Naive thymus-derived CD8-positive, alpha-beta T cell (primary cell): ENCODE measurements at places on chromosomes 16 and 17. TPM values are rescaled to one million over a fixed set of nuclear protein-coding genes. Genes with fewer than 3 reads are reported as not detected.

GRCh38 chr17:56982312-56982711 is 4.4 kb downstream of the SCPEP1 start:
- no peaks in the 10 kb centered on the region for H3K27me3 ChIP-seq
- no peak overlapping the region for H3K4me3 ChIP-seq
- no peak overlapping the region for H3K27ac ChIP-seq
- peaks cover 18% of the 10 kb centered on the region for H3K4me1 ChIP-seq
- H3K36me3 ChIP-seq: peaks cover 40% of the 10 kb centered on the region

XAF1 gene
- total RNA-seq: 41.3 TPM

DNA sequence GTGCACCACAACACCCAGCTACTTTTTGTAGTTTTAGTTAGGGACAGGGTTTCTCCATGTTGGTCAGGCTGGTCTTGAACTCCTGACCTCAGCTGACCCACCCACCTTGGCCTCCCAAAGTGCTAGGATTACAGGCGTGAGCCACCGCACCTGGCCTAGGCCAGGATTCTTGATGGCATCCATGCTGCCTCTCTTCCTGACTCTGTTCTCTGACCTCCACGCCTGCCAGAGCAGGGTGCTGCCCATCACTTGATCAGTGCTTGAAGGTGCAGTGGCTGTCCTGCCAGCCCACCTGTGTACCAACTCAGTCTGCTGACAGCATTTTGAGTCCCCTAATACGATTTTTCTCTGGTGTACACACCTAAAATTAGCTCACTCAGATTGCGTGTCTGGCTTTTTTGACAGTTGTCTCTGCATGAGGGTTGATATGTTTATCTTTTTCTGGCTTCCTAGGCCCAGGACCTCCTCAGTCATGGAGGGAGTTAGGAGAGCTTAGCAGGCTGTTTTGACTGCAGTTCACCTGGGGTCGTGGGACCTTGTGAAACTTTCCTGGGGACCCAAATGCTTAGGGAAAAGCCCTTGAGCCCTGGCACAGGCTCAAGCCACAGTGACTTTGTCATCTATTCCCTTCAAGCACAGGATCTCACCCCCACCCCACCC is 5.9 kb downstream of the HAS3 start:
- DNase-seq: no peak
- H3K36me3 ChIP-seq: no peaks in the 10 kb centered on the region
- peaks cover 2% of the 10 kb centered on the region for H3K27me3 ChIP-seq
- H3K27ac ChIP-seq: no peak overlapping the region

KIF18B gene
- total RNA-seq: not detected

DNA sequence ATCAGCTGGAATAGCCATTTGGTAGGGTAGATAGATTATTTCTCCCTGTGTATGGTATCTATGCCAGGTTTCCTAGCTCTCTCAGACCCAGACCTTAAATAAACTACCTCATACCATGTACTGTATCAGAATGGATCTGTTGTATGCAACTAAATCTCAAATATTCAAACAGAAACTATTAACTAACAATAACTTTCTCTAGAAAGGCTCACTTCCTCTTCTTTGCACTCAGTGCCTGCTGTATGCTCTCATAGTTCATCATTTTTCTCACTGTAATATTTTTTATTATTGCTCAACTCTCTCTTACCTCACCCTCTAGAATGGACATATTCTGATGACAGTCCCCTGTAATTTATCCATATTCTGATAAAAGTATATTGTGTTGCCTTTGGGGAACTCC is 182.4 kb downstream of the TOX3 start:
- no peaks in the 10 kb centered on the region for H3K36me3 ChIP-seq
- H3K4me3 ChIP-seq: no peak overlapping the region
- no peak for DNase-seq
- no peaks in the 10 kb centered on the region for H3K27me3 ChIP-seq
- H3K4me1 ChIP-seq: no peaks in the 10 kb centered on the region

DNA sequence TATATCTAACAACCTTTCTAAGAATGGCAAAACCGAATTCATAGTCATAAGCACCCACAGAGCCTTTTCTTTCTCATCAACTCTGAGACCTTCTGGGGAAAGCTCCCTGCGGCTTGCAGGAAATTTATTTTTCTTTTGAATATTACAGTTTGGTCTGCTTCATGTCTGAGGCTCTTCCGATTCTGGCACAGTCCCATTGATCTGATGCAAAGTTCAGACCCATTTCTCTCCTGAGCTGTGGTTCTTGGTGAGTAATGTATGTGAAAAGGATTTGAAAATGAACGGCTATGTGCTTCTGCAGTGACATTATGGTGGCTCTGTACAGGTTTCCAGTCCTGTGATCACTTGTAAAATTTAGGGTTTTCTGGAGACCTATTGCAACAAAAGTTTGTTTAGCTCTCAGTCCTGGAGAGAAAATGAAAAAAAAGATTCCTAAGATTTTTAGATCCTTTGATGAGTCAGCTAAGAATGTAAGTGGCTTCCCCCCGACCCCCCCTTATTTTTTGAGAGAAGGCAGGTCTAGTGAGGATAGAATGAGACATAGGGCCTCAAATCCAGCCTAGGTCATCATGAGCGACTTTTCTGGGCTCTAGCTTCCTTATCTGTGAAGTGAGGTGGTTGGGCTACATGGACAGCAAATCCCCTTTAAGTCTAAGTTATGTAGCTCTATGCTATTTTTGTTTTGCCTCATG is 4.6 kb downstream of the GAN start:
- no peak for DNase-seq
- no peak overlapping the region for H3K4me3 ChIP-seq
- H3K27ac ChIP-seq: no peak overlapping the region
- H3K36me3 ChIP-seq: peaks cover 2% of the 10 kb centered on the region
- no peaks in the 10 kb centered on the region for H3K27me3 ChIP-seq
- peaks cover 59% of the 10 kb centered on the region for H3K4me1 ChIP-seq

DNA sequence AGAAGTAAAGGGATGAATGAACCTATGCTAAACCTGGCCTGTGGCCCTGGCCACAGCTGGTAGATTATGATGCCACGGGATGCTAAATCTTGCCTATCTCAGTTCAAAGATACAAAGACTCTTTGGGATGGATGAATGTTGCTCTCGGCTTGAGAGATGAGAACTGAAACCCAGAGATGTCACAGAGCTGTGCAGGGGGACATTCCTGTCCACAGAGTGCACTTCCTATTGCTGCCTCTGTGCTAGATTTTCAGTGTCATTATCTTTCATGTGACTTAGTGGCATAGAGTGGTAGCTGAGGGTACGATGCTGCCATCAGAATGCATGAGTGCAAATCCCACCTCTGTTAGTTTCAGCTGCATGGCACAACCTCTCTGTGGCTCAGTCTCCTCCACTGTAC is 2.3 kb upstream of the MT1M start:
- no peak overlapping the region for H3K4me3 ChIP-seq
- no peak overlapping the region for H3K27ac ChIP-seq
- H3K27me3 ChIP-seq: peaks cover 27% of the 10 kb centered on the region
- no peak for DNase-seq
- peaks cover 18% of the 10 kb centered on the region for H3K4me1 ChIP-seq

GRCh38 chr16:60755907-60756306 is 1280.3 kb downstream of the CDH8 start:
- H3K4me3 ChIP-seq: no peak overlapping the region
- H3K27ac ChIP-seq: no peak overlapping the region
- H3K36me3 ChIP-seq: no peaks in the 10 kb centered on the region
- H3K4me1 ChIP-seq: no peaks in the 10 kb centered on the region
- H3K27me3 ChIP-seq: no peaks in the 10 kb centered on the region

CNGB1 gene
- not detected for total RNA-seq

CORO1A gene
- total RNA-seq: 897 TPM

DNA sequence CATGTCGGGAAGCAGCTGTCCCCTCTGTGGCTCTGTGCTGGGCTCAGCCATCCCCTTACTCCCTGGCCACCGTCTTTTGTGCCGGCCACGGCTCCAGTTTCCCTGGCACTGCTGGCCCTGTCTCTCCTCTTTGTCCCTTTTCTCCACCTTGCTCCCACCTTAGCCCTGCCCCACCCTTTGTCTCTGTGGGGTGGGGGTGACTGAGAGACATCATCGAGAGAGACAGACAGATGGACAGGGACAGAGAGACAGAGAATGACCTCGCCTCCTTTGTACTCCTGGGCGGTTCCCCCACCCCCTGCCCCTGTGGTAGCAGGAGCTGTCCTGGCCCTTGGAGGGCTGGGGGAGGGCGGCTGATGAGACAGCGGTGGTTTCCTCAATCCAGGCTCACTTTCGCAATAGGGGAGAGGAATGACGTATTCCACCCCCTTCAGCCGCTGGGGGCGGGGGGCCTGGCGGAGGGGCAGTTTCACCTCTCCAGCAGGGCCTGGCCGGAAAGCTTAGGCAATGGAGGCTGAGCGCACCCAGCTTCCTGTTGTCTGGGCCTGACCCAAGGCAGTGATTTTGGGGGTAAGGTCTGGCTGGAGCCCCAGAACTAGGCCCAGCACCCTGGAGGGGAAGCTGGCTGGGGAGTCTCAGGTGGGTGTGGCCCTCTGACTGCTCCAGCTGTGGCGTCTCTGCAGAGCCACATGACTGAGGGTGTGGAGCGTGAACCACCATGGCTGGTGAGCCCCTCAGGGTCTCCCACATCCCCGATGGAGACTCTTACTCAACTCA is 7.3 kb downstream of the FMNL1 start:
- peak overlapping the region; percentile 100 for H3K27ac ChIP-seq
- H3K4me3 ChIP-seq: peak overlapping the region; percentile 100
- H3K36me3 ChIP-seq: peaks cover 3% of the 10 kb centered on the region
- H3K27me3 ChIP-seq: no peaks in the 10 kb centered on the region
- peaks cover 98% of the 10 kb centered on the region for H3K4me1 ChIP-seq
- peak; percentile 79 for DNase-seq

DNA sequence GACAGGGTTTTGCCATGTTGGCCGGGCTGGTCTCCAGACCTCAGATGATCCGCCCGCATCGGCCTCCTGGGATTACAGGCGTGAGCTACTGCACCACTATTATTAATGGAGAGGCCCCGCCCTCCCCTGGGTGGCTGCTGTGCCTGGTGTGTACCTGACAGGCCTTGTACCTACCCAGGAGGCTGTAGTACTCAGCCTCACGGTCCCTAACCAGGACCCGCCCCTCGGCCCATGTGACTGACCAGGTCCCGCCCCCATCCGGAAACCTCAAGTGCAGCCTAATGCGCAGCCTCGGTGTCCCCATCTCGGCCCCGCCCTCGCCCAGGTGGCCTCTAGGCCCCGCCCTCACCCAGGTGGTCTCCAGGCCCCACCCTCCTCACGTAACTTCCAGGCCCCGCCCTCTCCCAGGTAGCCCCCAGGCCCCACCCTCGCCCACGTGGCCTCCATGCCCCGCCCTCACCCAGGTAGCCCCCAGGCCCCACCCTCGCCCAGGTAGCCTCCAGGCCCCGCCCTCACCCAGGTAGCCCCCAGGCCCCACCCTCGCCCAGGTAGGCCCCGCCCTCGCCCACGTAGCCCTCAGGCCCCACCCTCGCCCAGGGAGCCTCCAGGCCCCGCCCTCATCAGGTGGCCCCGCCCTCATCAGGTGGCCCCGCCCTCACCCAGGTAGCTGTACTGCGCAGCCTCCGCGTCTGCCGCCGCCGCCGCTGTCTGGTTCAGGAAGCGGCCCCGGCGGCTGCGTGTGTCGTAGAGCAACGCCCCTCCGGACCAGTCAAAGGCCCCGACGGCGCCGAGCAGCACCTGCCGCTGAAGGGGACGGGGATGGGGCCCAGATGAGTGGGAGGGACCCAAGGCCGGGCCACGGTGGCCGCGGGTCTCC is 31.0 kb downstream of the HASPIN start:
- H3K27ac ChIP-seq: peak overlapping the region; percentile 56
- peaks cover 2% of the 10 kb centered on the region for H3K36me3 ChIP-seq
- H3K27me3 ChIP-seq: no peaks in the 10 kb centered on the region
- H3K4me3 ChIP-seq: no peak overlapping the region

DNA sequence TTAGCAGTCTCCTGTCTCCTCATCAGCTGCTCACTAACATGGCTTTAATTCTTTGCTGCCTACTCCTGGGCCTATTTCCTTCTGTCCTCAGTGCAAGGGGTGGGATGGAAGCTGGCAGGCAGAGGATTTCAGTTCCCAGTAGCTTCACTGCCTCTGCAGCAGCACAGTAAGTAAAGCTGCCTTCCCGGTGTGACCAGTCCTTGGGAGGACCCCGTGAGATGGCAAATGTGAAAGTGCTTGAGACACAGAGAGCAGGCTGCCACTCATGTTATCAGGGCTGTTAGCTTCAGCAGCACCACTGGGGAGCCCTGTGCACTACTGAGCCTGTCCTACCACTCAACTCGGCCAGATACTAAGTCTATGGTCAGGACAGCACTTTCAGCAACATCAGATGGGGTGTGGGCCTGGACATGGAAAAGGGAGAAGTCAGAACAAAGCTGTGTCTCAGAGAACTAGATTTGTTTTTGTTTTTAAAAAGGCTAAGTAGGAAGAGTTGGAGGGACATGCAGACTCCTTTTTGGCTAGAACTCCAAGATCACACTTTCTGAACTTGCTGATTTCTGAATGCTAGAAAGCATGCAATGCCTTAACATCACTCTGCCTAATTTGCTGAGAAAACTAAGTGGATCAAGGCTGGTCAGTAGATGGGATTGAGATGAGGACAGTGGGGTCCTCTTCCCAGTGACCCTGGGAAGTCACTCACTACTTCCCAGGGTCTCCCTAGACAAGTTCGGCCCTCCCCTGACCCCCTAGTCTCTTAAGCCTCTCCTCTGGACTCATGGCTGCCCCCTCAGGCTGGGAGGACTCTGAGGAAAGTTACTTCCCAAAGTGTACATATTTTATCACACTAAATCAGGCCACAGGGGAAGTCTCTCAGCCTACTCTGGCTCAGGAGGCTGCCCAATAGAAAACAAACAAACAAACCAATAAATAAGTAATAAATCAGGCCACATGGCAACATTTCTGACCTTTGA is 1.1 kb downstream of the ACSF2 start:
- H3K4me1 ChIP-seq: peaks cover 25% of the 10 kb centered on the region
- no peaks in the 10 kb centered on the region for H3K27me3 ChIP-seq
- H3K27ac ChIP-seq: peak overlapping the region; percentile 95
- peak overlapping the region; percentile 83 for H3K4me3 ChIP-seq
- H3K36me3 ChIP-seq: peaks cover 1% of the 10 kb centered on the region
- no peak for DNase-seq

MAF gene
- total RNA-seq: 1.0 TPM

NBR1 gene
- 88.0 TPM for total RNA-seq

DNA sequence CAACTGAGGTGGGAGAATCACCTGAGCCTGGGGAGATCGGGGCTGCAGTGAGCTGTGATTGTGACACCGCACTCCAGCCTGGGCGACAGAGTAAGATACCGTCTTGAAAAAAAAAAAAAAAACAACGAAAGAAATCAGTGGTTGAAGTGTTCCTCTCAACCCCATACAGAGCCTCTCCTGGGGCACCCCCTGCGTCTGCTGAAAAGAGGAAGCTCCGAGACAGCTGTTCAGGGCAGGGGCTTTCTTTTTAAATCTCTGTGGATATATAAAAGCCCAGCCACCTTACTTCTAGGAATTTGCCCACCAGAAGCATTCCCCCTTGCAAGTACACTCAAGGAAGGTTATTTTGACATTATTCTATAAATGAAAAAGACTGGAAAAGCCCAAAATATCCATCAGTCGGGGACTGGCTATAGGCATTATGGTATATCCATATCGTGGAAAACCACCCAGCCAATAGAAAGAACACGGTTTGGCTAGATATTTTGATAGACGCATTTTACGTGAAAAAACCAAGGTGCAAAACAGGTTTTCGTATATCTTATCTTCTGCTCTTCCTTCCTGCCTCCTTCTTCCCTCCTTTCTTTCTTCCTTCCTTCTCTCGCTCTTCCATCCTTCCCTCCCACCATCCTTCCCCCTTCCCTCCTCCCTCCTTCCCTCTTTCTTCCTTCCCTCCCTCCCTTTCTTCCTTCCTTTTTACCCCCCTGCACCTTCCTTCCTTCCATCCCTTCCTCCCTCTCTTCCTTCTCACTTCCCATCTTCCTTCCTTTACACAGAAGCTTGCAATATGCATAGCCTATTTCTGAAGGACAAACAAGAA is 9.2 kb upstream of the CCL22 start:
- H3K36me3 ChIP-seq: no peaks in the 10 kb centered on the region
- peaks cover 12% of the 10 kb centered on the region for H3K27me3 ChIP-seq
- peak overlapping the region; percentile 52 for H3K27ac ChIP-seq
- H3K4me1 ChIP-seq: peaks cover 27% of the 10 kb centered on the region

- H3K36me3 ChIP-seq: no peaks in the 10 kb centered on the region
- H3K4me1 ChIP-seq: no peaks in the 10 kb centered on the region
- no peaks in the 10 kb centered on the region for H3K27me3 ChIP-seq
These were observed 9.2 kb downstream of the RND2 start for GRCh38 chr17:43033948-43034881.
